ENCODE measurements at places on chromosomes 6 and 20. TPM values are rescaled to one million over a fixed set of nuclear protein-coding genes. Genes with fewer than 3 reads are reported as not detected.

CD2AP gene
- polyA plus RNA-seq, result 6.5 TPM

ERVFRD-1 gene
- 0.09 TPM for polyA plus RNA-seq

PDYN gene
- polyA plus RNA-seq, result not detected

SPTLC3 gene
- 0.13 TPM for polyA plus RNA-seq

PDE7B gene
- polyA plus RNA-seq, result 0.06 TPM

DNA sequence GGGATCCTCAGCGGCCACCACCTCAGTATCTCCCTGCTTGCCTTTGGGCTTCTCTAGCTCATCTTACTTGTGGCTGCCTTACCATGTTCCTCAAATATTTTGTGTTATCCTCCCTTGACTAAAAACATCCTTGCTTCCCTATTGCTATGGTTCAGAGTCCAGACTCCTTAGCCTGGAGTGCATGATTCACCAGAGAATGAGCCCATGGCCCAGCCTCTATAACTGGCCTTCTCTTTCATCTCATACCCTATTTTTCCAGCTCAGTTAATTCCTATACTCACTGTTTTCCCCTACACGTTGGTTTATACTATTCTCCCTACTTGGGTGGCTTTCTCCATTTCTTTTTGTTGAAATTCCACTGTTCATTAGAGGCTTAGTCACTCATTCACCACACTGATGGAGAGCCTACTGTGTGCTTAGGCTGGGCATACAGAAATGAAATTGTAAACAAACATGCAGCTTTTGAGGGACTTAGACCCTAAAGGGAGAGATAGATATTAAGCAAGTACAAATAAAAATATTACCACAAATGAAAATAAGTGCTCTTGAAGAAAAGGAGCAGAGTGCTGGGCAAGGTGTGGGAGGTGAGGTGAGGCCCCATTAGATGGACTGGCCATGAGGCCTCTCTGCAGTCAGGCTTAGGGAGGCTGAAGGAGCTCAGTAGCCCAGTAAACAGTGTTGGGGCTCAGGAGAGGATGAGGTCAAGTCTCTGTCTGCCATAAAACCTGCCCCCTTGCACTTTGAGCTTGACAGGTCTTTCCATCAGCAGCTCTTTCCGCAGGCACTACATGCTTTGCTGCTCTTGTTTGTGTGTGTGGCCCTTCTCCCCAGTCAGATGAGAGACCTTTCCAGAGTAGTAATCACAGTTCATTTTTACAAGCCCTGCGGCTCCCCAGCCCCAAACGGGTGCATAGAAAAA, 109.3 kb downstream of the TCP11 start:
- DNase-seq, result no peak

DNA sequence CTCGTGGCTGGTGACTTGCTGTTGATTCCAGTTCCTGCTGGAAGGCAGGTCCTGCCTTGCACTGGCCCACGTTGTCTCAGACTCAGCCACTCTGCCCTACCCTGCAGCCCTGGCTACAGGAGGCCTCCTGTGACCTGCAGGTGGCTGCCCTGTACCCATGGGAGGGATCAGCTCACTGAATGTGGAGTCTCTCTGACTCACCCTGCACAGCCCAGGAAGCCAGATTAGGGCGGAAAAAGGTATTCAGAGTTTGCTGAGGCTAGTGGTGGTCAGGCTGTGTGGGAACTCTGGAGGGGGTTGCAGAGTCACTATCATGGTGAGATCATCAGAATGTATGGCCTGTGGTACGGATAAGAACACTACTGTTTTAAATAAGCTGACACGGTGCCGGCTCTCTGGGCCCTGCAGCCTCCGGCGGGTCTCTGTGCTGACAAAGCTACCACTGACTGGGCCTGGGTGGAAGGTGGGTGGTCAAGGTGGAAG, 24.7 kb upstream of the PYGB start:
- DNase-seq, result no peak

DNA sequence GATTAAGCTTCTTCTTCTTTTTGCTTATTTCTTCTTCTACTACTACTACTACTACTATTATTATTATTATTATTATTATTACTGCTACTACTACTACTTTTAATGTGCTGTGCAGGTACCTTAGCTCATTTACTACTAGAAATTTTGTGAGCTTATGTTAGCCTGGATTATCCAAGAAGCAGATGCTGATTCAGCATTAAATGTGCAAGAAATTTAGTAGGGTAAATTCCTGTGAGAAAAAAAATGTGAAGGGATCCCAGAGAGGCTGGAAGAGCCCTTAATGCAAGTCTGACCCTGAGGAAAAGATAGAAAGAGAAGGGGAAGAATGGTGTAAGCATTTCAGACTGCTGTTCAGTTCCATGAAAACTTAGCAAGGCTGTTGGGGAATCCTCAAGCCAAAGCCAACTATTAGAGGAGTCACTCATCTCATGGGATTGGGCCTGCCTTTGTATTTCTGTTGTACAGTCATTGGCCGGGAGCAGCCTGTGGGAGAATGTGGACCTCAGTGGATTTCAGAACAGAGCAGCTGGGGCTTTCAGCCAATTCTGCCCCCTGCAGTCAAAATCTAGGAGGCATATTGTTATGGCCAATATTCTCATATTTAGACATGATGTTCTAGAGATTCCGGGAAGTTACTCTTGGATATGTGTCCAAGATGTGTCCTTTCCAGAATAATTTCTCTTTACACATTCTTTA, 37.2 kb upstream of the TSPYL1 start:
- no peak for DNase-seq

DNA sequence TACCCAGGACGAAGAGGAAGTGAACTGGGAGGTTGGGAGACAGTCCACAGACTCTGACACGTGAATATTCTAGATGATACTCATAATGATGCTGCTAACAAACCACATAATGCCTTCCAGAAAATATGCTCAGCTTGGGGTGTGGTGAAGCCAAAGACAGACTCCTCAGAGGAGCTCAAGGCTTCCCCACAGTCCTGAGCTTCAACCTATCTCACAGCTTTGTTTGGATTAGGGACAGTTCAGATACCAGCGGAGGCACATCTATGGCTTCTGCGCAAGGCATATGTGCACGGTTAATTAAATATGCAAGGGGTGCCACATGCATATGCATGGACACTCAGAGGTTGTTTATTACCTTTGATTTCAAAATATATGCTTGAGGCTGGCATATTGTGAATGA, 30.7 kb upstream of the MYLIP start:
- DNase-seq, result no peak

- no peak for DNase-seq
Observed at GRCh38 chr6:15522427-15522826, 140.4 kb downstream of the DTNBP1 start.

DNA sequence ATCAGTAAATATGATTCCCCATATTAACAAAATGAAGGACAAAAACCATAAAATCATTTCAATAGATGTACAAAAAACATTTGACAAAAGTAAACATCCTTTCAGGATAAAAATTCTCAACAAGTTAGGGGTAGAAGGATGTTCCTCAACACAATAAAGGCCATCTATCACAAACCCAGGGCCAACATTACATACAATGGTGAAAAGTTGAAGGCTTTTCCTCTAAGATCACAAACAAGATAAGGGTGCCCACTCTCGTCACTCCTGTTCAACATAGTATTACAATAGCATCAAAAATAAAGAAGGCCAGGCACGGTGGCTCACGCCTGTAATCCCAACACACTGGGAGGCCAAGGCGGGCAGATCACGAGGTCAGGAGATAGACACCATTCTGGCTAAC, 22.6 kb upstream of the ASF1A start:
- no peak for DNase-seq

RBBP9 gene
- 10.1 TPM for polyA plus RNA-seq

RAMACL gene
- polyA plus RNA-seq, result 0.35 TPM

- DNase-seq, result peak; percentile 64
Observed at GRCh38 chr20:2872459-2873009, 747 bp upstream of the PTPRA start.

- peak; percentile 44 for DNase-seq
Observed at GRCh38 chr6:41306187-41306854, 19.8 kb upstream of the TREM1 start.

Measured in CD4-positive, CD25-positive, alpha-beta regulatory T cell (primary cell).